ENCODE measurements at places on chromosomes 5 and 9.

GRCh38 chr9:14348123-14348372 is 34.1 kb upstream of the NFIB start:
- no peak for DNase-seq

- no peak for DNase-seq
Measured at GRCh38 chr5:134403951-134404350, 7.7 kb downstream of the CDKN2AIPNL start.

- no peak for DNase-seq
Measured at GRCh38 chr9:96071076-96071814, 195.8 kb downstream of the ERCC6L2 start.

GRCh38 chr9:107337676-107338590 is 54.9 kb downstream of the RAD23B start:
- no peak for DNase-seq

GRCh38 chr9:68995776-68996175 is 18.1 kb downstream of the PRKACG start:
- DNase-seq, result no peak

DNA sequence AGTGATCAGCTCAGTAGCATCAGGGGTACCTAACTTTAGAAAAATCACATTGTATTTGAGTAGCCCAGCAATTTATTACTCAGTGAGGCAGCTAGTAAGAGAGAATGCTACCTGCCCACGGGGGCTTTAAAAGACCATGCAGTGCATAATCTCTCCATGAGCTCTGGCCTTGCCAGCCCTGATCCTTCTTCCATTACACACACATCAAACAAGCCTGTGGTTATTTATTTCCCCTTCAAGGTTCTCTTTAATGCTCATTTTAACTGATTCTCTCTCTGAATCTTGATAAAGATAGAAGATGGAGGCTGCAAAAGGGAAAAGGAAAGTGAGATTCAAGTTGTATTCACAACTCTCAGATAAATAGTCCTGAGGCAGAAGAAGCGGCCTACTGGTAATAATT is 22.3 kb downstream of the ANKRD31 start:
- DNase-seq, result no peak

DNA sequence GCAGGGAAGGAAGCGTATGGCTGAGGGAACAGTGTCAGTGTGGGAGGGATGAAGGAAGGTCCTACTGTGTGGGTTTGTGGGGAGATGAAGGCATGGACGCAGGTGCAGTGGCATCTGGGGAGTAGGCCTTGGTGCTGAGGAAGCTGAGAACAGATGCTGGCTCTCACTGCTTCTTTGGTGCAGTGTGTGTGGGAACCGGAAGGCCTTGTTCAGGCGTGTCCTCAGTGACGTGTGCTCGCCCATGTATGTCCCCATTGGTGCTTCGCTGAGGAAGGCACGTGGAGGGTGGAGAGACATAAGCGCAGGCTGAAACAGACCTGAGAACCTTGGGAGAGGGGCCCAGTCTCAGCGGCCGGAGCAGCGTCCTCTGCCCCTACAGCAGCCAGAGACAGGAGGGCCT is 18.7 kb downstream of the ADAMTS13 start:
- DNase-seq, result no peak

DNA sequence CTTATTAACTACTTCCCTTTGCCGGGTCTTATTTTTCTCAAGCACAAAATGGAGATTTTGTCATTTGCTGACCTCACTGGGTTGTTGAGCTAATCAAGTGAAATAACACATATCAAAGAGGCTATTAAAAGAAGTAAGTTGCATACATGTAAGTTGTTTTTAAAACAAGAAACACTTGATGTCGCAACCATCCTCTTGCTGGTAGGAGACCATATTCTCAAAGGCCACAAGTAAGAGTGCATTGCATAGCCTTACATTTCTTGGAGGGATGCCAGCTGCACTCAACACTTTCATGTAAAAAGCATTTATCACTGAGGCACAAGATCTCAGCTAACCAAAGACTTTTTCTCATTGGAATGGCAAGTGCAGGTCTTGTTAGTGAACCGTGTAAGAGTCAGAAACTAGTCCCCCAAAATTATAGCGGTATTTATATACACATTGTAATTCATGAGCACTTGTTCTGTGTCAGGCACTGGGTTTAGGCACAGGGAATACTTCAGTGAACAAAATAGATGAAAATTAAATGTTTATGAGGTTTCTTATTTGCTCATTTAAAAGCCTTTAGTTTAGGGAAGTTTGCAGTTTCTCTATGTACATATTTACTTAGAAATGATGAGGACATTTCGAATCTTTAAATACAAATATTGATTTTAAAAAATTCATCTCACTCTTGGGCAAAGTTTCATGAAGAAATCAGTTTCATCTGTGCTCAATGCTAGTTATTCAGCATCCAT is 72.0 kb downstream of the ZFAND5 start:
- no peak for DNase-seq

DNA sequence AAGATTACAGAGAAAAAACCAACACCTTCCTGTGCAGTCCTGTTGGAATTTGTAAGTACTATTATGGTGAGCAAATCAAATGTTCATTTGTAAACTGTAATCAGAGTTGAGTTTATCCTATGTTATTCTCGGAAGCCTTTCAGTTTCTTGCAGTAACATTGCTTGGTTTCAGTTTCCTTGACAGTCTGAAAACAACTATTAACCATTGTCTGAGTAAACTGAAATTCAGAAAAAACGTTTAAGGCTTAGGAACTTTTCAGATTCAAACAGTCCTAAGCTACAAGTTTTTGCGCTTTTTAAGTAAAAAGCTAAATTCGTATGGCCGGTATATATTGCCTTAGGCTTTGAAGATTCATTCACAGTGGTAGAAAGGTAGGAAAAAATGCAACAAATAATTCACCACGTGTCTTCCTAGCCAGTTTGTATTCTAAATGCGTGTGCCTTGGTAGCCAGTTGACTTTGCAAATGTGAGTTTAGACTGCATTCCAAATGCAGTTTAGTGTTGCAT is 2.5 kb downstream of the GPBP1 start:
- no peak for DNase-seq

GRCh38 chr9:72665421-72665820 is 144.0 kb downstream of the TMC1 start:
- DNase-seq, result no peak

DNA sequence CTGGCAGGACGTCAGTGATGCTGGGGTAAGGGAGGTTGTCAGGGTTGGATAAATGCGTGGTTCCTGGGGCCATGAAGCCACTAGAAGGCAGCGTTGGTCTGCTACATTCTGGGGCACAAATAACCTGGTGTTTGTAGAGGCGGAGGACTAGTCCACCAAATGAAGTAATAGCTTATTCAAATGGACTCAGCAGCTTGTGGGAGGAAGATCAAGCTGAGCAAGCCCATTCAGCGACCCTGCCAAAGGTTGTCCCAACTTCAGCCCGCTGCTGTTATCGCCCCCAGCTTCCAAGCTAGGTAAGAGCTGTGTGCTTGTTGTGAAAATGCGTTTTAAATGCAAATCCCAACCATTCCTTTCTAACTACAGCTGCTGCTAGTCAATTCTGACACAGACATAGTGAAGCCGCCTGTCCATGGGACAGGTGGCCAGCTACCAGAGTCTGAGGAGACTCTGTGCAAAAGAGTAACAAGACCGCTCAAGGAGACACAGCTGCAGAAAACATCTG is 7.6 kb upstream of the FAM240B start:
- no peak for DNase-seq

GRCh38 chr5:76521240-76521758 is 101.9 kb downstream of the F2RL2 start:
- DNase-seq, result no peak

GRCh38 chr5:71907001-71907588 is 188.0 kb downstream of the CARTPT start:
- no peak for DNase-seq
